ENCODE measurements at places on chromosomes 12 and 14.
A peak's percentile ranks its signal among the peaks of the same experiment; 100 is the strongest.

GRCh38 chr12:91133871-91134270 is 22.6 kb upstream of the LUM start:
- DNase-seq: no peak

- DNase-seq: no peak
These were observed 140.9 kb downstream of the CCDC91 start for GRCh38 chr12:28331130-28331529.

- DNase-seq: no peak
These were observed 163.9 kb upstream of the RASSF8 start for GRCh38 chr12:25794571-25794970.

DNA sequence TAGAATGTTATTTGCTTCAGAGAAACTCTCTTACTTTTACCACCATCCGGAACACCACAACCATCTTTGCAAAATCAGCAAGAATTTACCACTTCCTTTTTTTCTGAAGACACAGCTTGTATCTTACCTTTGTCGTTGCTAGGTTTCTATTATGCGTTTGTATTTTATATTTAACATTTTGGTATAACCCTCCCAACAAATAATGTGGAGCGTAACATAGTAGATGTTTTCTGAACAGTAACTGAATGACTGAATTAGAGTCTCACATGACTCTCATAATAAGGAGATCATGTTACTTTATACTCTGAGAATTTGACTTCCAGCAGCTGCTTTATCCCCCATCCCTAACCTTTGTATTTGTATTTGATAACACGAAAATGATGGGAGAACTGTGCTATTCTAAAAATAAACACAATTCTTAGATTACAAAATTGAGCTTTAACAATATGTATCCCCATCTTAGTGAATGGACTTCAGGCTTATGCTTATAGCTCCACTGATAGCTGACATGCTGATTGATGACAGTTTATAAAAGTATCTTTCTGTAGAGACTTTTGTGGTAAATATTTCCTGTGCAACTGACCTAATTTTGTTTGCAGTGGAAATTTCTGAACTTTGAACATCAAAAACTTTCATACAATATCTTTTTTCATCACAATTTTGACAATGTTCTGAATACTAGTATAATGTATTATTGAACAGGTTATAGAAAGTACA is 7.9 kb upstream of the KLRB1 start:
- peak; percentile 64 for DNase-seq

- peak; percentile 74 for DNase-seq
These were observed 5.4 kb upstream of the CCDC177 start for GRCh38 chr14:69580009-69580577.

DNA sequence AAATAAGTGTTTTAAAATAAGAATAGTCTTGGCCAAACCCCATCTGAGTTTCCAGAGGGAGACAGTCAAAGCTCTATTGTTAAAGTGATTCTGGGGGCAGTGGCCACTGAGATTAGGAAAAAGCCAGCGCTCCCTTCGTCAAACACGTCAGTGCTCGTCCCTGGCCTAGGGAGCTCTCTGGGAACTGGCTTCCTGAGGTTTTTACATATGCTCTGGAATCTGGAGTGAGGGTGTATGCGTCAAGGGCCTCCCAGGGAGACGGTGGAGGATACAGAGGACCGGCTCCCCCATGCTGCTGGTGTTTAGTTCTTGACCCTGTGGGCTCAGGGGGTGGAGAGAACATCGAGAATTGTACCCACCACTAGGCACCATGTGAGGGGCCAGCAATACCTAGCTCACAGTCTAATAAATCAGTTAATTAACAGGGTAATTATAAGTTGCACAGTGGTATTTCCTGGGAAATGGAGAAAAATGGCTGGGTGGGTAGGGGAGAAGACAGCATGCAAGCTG is 87.0 kb downstream of the SLC25A47 start:
- DNase-seq: no peak

DNA sequence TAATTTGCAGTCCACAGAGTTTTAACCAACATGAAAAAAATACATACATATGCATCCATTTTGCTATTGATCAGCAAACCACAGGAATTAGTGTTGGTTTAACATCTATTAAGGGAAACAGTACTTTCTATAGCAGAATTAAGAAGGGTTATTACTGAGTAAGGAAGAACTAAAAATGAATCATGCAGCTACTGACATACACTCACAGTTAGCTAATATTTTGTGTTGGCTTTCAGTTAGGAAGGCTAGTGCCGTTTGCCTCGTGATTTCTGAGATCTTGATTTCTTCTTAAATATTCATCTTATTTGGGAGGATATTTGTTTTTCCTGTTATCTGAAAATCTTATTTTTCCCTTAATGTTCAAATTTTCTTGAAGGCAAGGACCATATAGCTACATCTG is 423.4 kb downstream of the NOVA1 start:
- DNase-seq: no peak

DNA sequence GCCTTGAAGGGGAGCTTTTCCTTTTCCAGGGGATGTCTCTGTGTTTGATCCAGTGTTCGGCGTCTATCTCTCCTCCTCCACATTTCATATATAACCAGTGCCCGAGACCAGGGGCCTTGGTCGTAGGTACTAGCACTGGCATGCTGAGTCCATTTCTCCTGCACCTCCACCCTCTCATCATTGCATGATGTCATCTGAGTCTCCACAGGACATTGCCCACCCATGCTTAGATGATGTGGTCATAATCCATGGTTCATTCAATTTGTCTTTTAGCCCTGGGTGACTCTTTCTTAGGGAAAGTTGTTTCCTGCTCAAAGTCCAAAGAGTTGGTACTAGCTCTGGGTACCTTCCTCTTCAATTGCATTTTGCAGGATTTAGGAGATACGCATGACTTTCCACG is 328.1 kb downstream of the BCL11B start:
- DNase-seq: no peak

- no peak for DNase-seq
These were observed 94.1 kb downstream of the GPHN start for GRCh38 chr14:66601932-66602578.

GRCh38 chr12:26126340-26127284 is 1.8 kb upstream of the BHLHE41 start:
- DNase-seq: peak; percentile 67

GRCh38 chr12:104598342-104599271 is 141.9 kb downstream of the CHST11 start:
- DNase-seq: peak; percentile 97

GRCh38 chr14:90985601-90986242 is 74.7 kb downstream of the RPS6KA5 start:
- DNase-seq: no peak

GRCh38 chr12:93299262-93299846 is 78.4 kb upstream of the NUDT4 start:
- no peak for DNase-seq

GRCh38 chr14:49173765-49174373 is 412.3 kb downstream of the RPS29 start:
- DNase-seq: peak; percentile 83

DNA sequence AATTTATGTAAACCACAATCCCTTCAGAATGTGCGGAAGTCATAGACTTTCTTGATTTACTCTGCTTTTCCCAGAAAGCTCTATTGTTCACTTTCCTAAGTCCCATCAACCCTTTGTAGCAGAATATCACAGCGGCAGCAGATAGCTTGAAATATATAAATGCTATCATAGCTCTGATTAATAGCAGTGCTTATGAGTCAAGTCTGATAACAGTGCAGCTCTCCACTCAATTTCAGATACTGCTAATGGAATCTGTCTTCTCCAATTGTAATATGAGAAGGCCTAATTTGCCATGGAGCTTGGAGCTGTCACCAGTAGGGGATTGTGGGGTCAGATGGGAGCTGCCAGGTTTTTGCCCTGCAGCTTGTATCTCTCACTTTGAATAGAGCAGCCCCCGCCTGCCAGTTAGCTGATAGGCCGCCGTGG is 10.9 kb downstream of the TMEM260 start:
- DNase-seq: no peak

- no peak for DNase-seq
These were observed 48.8 kb upstream of the PAPLN start for GRCh38 chr14:73188501-73188911.

DNA sequence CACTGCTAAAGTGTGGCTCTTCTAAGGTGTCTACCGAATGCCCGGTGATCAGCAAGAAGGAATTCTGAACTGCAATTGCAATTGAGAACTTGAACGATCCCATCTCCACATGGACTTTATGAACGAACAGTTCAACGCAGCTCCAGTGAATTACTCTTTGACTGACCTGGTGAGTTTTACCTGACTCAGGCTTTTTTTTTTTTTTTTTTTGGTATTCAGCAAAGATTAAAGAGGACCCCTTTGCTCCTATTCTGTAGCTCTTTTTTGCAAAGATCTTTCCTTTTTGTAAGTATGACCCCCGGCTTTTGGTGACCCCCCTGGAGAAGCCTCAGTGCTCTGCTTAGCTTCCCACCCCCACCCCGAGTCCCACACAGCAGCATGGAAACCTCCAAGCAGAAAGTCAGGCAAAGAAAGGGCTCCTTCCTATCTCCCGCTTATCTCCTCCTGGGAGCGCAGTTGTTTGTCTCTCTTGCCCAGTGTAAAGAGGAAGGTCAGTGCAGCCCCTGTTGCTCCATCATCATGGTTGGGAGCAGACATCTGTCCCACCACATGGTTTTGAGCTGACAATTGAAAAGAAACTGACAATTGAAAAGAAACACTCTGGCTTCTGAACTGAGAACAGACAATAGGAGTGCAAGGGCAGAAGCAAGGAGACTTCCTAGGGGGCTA is 72.1 kb upstream of the DIO3 start:
- no peak for DNase-seq

GRCh38 chr14:35140718-35141581 is 18.6 kb downstream of the PRORP start:
- peak; percentile 76 for DNase-seq

- DNase-seq: peak; percentile 58
These were observed 64.5 kb upstream of the STK38L start for GRCh38 chr12:27179400-27180214.

GRCh38 chr12:1573960-1574864 is 20.2 kb downstream of the FBXL14 start:
- DNase-seq: no peak

DNA sequence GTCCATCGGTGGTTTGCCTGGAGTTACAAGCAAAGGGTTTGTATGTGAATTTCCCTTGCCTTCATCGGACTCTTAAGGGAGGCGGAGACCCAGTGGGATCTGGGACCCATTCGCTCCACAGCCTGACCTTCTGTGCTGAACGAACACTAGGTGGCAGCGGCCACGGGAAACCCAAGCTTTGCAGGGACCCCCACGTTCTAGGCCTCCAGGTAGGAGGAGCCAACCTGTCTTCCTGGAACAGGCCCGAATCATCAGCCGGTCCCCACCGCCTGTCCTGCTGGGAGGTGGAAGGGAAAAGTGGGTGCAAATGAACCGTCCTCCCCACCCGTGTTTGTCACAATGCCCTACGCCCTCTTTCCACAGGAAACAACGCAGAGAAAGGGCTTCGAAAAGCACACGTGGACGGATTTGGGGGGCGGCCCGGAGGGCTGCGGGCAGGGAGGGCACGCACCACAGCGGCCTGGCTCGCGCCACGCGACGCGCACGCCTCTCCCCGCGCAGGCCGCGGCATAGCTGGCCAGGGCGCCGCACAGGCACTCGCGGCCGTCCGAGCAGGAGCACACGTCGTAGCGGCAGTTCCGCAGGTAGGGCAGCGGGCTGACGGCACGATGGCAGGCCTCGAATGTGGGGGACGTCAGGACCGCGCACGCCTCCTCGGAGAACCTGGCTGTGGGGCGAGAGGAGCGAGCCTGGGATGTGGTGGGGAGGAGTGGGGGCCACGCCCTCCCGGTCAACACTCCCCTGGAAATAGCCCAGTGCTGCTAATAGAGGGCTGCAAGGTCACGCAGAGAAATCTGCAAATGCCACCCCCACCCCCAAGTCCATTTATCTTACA is 67.8 kb downstream of the VWF start:
- DNase-seq: peak; percentile 55

DNA sequence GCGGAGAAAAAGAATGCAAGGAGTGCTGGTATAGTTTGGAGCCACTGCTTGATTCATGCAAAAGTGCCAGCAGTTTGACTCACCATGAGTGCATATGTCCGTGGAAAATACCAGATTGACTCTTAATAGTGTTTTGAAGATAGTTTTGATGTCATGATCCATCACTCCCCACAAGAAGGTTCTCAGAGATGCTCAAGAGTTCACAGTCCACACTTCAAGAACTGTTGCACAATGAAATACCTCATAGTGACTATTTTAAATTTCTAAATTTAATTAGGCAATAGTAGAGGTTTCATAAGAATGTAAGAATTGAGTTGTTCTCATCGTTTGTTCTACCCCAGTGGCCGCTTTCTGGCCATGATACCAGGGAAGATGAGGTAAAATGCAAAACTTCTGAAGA is 286.6 kb upstream of the RGS6 start:
- no peak for DNase-seq

DNA sequence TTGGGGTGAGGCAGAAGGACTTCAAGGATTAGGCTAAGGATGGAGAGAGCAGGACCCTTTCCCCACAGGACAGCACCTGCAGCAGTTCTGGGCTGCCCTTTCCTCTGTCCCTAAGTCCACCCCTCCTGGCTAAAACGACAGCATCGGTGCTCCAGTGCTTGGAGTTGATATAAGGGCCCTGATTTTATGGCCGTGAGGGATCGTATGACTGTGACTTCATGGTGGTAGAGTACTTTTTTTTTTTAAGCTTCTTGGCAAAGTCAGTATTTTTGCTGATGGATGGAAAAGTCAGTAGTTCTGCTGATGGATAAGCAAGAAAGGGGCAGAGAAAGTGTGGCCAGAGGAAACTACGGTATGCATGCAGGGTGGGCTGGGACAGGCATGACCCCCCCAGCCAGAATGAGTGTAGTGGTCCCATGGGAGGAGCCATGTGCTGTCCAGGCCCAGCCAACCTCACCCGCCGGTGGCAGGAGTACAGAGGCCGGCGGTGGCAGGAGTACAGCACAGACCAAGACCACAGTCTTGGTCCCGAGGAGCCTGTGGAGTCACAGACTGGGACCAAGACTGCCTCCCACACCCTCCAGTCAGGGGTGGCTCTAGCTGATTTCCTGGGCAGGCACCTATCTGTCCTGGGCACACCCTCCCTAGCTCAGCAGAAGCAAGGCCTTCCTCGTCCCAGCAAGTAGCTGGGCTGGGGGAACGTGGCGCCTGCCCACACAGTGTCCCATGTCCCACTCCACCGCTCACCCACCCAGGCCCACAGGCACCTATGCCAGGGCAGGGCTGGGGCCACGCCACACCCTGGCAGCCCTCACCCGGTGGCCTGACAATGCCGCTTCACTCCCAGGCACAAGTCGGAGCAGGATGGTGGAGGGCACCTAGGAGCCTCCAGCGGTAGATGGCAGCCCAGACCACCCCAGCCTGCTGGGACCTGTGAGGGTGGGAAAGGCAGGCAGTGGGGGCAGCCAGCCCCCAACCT is 46.3 kb downstream of the CCDC88C start:
- peak; percentile 90 for DNase-seq

DNA sequence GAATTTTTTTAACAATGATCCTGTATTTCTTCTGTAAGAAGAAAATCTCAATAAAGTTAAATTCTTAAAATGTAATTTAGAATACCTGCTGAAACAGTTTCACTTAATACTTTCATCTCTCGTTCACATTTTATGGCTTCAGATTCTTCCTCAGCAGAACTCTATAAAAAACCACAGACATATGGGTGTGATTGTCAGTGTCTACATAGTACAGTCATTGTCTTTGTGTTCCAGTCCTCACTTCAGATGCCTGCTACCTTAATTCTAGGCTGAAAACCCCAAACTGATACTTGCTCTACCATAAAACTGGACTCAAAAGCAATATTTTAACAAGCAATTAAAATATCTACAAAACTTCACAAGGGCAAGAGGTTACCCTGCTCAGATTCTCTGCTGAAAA is 71.8 kb downstream of the DNAI7 start:
- no peak for DNase-seq
